Smooth muscle cell of trachea (primary cell): ENCODE measurements at places on chromosomes 1 and 21. TPM values are rescaled to one million over a fixed set of nuclear protein-coding genes. Genes with fewer than 3 reads are reported as not detected.

Gene LEMD1
- total RNA-seq: not detected in 2 replicates

Gene CYP4A11
- not detected in 2 replicates for total RNA-seq

Gene PRKAA2
- 3.0 and 4.1 TPM in 2 replicates for total RNA-seq

Gene KLF17
- total RNA-seq: under 0.01 and 0.17 TPM in 2 replicates

Gene SPRR2D
- not detected in 2 replicates for total RNA-seq

Gene PLPPR4
- 1.9 and 3.3 TPM in 2 replicates for total RNA-seq

Gene DBT
- total RNA-seq: 6.1 and 10.0 TPM in 2 replicates

Gene DIO1
- total RNA-seq: under 0.01 TPM in 1 of 2 replicates, not detected in the other

Gene CFAP45
- total RNA-seq: 1.0 and 1.3 TPM in 2 replicates

Gene UBXN11
- total RNA-seq: 3.6 and 6.3 TPM in 2 replicates
